ENCODE measurements at places on chromosomes 12 and 14.

- DNase-seq = no peak
These were observed 754 bp downstream of the ACSS3 start for GRCh38 chr12:81078469-81079196.

- DNase-seq = no peak
These were observed 36.9 kb downstream of the DIO3 start for GRCh38 chr14:101598159-101598558.

DNA sequence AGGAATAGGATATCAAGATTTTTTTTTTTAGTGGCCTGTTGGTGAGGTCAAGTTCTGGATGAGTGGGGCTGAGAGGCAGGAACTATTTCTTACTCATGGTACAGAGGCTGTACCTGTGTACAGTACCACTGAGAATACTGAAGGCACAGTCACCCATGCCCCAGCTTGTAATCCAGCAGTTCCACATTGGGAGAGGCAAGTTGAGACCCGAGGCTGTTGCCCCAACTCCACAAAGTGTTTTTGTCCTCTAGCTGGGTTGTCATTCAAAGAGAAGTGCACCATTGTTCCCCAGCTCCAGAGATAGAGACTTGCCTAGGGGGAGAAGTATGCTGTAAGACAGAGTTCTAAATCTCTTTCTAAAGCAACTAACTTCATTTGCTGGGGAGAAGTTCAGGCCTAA lies 38.7 kb downstream of the ARID2 start:
- no peak for DNase-seq

GRCh38 chr14:90534091-90534837 lies 137.4 kb downstream of the CALM1 start:
- no peak for DNase-seq

DNA sequence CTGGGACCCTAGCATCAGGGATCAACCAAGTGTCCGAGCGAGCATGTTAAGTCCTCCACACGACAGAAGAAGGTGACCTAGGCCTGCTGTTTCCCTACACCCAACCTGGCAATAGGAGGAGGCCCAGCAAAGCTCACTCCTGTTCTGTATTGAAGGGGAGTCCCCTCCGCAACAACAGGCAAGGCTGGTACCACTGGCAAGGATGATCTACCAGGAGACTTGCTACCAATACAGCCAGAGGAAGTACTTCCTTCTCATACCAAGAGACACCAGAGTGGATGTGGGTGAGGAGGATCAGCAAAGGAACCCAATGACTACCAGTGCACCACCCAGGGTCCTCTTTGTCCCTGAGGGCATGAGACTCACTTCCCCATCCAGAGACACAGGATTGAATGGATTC lies 4.9 kb downstream of the KLRC1 start:
- DNase-seq = no peak

- no peak for DNase-seq
These were observed 68.6 kb downstream of the IQSEC3 start for GRCh38 chr12:135138-135537.

DNA sequence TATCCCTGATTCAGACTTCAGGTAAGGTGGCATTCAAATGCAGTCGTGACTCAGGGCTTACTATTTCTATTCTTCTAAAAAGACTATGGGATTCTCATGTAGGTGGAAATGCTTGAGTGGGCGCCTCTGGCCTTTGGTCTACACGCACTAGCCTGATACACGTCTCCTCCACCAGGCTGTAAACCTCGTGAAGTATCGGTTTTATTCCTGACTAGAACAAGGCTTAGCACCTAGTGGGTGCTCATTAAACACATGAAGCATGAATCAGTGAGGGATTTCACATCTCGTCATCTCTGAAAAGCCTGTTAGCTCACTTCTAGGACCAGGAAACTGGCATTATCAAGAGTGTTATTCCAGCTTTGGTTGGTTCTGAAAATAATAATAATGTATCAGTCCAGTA lies 17.7 kb upstream of the HNF1A start:
- DNase-seq = no peak

GRCh38 chr12:78863482-78864402 lies 832 bp upstream of the SYT1 start:
- peak; percentile 82 for DNase-seq

DNA sequence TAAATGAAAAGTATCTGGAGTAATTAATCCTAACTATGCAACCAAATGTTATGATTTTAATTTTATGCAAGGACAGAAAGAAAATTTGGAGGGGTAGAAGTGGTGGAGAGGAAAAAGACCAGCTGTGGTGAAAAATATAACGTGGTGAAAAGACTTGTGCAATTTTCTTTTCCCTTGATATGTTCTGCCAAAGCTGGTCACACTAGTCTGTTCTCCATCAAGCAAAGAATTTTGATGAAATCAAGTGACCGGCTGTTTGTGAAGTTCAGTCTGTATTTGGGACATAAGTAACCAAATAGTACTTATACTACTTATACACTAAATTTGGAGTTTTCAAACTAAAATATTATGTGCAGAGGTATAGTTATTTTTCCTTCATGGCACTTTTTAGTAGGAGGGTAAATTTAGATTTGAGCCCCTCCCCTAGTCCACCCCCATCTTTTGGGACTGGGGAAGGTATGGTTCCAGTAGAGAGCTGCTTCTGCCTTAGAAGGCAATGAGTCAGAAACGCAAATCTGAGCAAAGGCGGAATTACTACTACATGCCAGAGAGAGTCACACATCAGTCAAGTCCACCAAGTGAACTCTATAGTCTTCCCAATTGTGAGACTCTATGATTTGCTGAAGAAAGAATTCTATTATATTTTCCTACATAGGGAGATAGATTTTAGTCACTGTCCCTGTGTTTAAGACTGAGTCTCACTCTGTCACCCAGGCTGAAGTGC lies 229.7 kb downstream of the SLC25A21 start:
- DNase-seq = no peak

DNA sequence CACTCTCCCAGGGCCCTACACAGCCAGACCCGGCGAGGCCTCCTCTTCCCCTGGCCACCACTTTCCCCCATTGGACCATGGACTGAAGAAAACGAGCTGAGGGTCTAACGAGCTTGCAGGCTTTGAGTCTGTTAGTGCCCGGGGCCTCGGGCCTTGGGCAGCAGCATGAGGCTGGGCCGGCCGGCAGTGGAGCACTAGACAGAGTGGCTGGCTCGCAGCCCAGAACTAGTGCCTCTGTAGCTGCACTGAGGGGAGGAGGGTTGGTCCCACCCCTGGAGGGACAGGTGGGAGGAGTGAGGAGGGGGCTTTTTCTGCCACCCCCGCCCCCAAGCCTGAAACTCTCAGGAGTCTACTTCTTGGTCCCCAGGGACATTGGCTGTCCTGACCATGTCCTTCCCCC lies 38.7 kb downstream of the SLC6A12 start:
- no peak for DNase-seq

- no peak for DNase-seq
These were observed 233.1 kb downstream of the TRHDE start for GRCh38 chr12:72505227-72505626.
